NCI-H524 (cell line): ENCODE measurements at places on chromosomes 2 and 18.

DNA sequence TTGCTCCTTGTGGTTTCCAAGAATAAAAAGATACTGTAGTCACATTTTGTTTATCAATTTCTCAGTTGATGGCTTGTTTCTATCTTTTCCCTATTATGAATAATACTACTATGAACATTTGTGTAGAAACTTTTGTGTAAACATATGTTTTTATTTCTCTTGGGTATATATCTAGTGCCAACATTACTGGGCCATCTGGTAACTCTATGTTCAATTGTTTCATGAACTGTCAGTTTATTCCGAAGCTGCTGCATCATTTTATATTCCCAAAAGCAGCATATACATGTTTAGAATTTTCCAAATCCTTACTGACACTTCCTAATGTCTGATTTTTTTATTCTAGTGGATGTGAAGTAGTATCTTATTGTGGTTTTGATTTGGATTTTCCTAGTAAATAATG lies 737.6 kb upstream of the TMEFF2 start:
- DNase-seq: no peak

- DNase-seq: no peak
Measured at GRCh38 chr2:74935975-74936391, 22.5 kb upstream of the POLE4 start.

DNA sequence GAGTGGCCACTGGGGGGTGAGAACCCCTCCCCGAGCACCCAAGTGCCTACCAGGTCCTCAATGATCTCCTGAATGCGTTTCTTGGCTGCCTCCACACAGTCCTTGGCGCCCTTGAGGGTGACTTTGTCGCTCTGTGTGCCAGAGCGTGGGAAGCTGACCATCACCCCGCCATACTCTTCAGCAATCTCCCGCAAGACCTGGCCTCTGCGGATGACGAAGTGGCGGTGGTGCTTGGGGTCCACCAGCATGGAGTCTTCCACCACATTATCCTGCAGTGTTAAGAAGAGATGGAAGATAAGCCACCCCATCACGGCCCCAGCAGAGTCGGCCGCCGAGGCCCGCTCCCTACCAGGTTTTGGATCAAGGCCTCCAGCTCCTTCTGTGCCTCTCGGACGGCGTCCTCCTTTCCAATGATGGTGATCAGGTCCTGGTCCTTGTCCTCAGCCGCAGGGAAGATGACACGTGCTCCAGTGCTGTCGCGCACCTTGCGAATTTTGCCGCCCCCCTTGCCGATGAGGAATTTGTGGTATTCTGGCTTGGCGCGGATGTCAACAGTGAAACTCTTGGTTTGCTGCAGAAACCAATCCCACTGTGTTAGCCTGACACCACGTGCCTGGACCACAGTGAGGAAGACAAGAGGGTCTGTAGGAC lies 51.2 kb downstream of the ANO7 start:
- DNase-seq: no peak

- DNase-seq: no peak
Measured at GRCh38 chr18:35337286-35337685, 6.9 kb downstream of the ZNF24 start.

GRCh38 chr2:206108713-206109112 lies 22.7 kb upstream of the INO80D start:
- DNase-seq: no peak

GRCh38 chr2:182666674-182667314 lies 49.3 kb upstream of the DNAJC10 start:
- peak; percentile 17 for DNase-seq

DNA sequence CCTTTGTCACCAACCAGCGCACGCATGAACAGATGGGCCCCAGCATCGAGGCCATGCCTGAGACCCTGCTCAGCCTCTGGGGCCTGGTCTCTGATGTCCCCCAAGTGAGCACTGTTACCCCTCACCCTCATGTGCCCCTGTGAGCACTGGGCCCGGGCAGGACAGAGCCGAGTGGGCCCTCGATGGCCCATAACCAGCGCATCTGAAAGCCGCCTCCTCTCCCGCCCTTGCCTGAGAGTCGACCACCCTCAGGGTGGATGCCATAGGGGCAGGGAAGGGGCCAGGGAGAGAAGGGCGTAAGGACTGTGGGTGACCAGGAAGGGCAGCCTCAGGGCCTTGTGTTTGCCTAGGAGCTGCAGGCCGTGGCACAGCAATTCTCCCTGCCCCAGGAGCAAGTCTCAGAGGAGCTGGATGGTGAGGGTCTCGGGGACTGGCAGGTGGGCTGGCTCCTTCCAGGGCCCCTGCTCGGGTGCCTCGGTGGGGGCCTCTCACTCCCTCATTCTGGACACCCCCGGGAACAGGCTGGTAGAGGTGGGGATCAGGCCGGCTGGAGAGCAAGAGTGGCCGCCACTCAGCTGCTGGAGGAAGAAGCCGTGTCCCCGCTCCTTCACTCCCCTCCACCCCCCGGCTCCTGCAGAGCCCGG lies 2.1 kb downstream of the PROM2 start:
- DNase-seq: no peak

DNA sequence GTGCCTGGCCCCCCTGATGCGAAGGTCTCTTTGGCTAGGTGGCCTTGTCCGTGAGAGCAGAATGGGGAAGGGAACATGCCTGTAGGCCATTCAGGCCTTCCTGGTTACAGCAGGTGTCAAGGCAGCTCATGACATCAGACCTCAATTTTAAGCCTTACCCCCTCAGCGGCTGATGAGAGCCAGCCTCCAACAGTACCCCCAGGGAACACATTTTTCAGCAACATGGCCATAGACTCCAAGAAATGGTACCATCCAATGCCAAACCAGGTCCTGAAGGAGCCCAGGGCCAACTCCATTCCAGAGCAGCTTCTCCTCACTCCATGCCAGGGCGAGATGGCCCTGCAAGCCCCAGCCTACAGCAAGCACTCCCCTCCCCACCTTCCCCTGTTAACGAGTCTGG lies 199.2 kb downstream of the SMAD2 start:
- no peak for DNase-seq

DNA sequence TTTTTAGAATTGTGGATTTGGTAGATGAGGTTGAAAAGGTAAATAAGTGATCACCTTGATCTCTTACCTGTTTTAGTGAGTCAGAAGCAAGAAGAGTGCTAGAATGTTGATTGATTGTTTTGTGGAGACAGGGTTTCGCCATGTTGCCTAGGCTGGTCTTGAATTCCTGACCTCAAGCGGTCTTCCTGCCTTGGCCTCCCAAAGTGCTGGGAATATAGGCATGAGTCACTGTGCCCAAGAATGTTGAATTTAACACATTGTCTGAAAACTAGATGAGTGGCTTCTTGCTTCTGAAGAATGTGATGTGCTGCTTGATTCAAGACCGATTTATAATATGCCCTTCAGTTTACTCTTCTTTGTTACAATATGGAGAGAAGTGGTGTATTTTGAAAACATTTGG lies 121.3 kb downstream of the FMNL2 start:
- no peak for DNase-seq

- DNase-seq: peak; percentile 93
Measured at GRCh38 chr2:105950521-105951383, 206.0 kb downstream of the NCK2 start.

DNA sequence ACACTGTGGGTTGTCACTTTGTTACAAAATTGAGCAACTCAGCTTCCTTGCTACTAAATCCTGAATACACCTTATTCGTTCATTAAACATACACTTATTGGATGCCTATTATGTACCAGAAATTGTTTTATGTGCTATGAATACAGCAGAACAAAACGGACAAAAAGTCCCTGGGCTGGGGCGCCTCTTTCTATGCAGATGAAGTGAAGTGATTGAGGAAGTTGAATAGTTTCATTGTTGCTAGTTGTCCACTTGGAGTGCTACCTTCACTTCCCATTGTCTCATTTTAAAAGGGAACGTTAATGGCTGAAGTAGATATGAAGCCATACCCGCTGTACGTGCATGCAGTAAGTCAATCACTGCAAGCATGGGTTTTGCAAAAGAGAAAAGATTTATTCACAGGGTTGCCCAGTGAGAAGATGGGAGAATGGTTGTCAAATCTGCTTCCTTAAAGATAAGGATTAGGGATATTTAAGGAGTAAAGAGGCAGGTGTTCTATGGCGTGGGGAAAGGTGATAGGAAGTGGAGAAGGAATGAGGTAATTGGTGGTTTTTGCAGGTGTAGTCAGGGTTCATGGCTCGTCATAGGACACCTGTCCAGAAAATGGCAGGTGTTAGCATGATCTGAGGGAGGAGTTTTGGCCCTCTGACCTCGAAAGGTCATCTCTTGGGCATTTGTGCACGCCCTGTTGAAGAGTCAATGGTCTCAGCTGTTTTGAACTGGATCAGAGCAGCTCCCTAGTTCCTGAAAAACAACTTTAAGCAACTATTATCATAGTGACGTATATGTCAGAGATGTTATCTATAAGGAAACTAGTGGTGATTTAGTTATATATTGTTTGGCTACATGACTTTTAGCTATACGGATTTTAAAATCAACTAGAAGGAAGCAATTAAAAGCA lies 23.5 kb downstream of the TRPM8 start:
- no peak for DNase-seq

GRCh38 chr2:233439191-233439590 lies 84.9 kb downstream of the DGKD start:
- no peak for DNase-seq

DNA sequence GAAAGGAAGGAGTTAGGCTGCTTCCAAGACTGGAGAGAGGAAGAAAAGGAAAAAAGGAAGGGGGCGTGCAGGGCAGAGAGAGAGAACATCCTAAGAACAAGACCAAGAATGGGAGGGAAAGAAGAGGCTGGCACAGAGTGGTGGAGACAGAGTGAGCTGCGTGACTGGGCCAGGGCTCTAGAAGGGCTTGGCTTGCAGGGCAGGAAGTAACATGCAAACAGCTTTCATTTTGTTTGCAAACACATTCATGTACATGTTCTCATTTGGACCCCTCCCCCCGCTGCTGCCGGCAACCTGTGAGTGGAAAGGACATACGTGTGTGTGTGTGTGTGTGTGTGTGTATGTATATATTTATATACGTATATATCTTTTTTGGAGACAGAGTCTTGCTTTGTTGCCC lies 46.8 kb upstream of the DNMT3A start:
- DNase-seq: no peak

DNA sequence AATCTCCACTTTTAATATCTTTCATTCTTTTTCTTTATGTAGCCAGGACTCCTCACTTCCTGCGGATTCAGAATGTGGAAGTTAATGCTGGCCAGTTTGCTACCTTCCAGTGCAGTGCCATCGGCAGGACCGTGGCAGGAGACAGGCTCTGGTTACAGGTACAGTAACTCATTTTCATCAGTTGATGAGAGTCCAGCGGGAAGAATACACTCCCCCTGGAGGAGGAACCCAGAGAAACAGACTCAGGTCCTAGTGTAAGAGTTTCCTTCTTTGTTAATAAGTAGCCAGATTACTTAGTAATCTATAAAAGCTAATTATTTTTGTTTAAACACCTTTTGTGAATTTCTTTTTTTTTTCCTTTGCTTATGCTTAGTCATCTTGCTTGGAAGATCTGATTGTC lies 359.4 kb downstream of the PTPRM start:
- DNase-seq: peak; percentile 19

GRCh38 chr2:165573534-165574461 lies 104.3 kb downstream of the CSRNP3 start:
- peak; percentile 90 for DNase-seq

DNA sequence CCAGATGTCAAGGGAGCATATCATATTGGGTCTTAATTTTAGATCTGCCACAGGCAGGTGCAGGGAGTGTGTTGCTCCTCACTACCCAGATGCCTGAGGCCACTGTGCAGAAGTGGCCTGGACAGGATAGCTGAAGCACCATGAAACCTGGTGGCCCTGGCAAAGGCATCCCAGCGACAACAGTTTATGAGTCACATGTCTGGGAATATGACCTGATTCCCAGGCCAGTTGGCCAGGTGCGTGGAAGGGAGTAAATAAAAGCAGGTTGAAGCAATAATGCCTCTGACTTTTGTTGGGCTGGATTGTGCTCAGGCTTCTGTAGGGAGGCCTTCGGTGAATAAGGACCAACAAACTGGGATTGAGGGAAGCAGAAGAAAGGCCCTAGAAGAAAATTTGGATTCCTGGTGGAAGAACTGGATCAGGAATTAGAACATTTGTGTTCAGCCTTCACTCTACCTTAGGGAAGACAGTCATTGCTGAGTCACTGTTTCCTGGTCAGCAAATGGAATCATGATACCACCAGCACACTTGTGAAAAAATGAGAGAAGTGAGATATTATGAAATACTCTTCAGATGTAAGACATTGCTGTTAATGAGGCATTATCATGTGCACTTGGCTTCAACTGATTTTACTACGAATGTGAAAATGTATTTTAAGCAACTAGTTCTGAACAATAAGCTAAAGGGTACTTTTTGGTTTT lies 78.4 kb upstream of the ZNF516 start:
- DNase-seq: no peak

DNA sequence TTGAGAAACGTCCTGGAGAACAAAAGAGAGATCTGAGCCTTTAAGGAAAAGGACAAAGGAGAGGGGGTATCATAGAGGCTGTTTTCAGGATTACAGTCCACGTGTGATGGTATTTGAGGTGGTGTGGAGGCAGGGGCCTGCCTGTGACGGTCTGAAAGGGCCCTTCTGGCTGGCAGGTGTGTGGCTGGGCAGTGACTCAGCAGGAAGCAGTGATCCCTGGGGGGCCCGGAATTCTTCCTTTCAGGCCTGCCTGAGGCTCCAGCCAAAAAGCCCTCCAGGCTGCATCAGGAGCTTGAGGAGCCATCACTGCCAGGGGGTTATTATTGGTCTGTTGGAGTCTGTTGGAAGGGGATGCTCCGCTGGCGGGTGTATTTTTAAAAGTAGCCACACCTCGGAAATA lies 97.2 kb upstream of the TMEM18 start:
- no peak for DNase-seq

- DNase-seq: no peak
Measured at GRCh38 chr2:7479603-7480002, 562.4 kb downstream of the RNF144A start.

DNA sequence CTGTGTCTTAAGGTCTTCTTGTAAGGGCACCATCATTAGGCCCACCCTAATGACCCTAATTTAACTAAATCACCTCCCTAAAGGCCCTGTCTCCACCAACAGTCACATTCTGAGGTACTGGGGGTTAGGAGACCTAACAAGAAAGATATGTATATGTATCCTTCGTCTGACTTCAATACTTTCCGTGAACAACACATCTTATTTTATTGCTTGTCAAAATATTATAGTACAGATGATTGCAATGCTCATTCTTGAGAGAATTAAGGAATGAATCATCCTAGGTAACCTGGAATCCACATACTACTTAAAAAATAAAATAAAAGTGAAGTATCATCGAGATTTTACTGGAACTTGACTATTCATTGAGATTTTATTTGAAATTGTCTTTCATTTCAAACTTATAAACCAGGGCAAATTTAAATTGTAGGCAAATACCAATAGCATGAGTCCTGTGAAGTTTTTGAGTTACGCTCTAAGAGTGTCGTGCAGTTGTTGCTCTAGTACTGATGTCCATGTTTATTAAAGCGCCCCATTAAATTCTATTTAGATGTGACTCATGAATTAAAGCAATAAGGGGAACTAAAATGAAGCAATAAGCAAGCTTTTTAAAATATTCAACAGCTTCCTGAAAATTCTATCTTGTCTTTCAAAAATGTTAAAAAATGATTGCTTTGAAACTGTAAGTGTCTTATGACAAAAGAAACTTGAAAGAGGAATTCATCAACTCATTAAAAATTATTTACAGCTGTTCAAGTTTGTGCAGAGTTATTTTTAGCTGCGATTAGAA lies 40.0 kb downstream of the CCDC102B start:
- no peak for DNase-seq
